ENCODE measurements at places on chromosomes 7 and 10.

GRCh38 chr7:139417478-139417877 is 57.8 kb downstream of the LUC7L2 start:
- DNase-seq: no peak

DNA sequence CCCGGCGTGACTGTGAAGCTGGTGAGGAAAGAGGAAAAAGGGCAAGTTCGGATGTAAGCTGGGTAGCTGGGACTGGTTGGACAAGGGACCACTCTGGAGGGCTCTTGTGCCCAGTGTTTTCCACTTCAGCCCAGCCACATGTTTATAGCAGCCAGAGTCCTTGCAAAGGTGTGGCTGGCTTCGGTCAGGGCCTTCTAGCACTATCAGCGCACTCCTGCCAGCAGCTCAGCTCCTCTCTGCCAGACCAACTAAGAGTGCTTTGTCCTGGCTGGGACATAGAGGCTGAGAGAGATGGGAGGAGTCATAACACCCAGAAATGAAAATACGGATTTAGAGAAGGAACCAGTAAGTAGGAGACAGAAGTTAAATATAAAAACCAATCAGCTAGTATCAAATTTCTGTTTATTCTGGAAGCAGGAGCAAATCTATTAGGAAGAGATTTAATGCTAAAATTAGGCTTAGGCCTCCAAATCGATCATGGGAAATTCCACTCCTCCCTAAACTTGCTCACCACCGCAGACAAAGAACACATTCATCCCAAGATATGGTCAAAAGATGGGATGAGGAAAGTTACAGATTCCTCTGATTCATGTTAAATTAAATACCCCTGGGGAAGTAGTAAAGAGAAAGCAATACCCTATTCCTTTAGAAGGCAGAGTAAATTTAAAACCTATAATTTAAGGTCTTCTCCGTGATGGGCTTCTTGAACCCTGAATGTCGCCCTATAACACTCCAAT is 135.0 kb downstream of the RALA start:
- DNase-seq: no peak

DNA sequence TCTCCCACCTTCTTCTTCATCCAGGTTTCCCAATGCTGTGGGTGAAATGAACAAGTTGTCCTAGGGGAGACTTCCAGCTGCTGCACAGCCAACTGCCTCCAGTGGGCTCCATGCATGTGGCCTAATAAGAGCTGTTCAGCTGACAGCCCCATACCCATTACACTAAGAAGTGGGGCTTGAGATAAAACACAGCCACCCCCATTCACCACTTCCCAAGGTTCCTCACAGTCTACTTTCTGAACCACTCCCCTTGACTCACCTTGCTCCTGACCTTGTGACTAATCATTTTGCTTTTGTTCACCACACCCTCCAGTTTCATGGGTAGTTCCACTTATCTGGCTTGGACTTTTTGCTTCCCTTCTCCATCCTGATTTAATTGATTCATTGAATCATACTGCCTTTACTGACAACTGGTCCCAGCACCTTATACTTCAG is 119.3 kb downstream of the CABCOCO1 start:
- no peak for DNase-seq

DNA sequence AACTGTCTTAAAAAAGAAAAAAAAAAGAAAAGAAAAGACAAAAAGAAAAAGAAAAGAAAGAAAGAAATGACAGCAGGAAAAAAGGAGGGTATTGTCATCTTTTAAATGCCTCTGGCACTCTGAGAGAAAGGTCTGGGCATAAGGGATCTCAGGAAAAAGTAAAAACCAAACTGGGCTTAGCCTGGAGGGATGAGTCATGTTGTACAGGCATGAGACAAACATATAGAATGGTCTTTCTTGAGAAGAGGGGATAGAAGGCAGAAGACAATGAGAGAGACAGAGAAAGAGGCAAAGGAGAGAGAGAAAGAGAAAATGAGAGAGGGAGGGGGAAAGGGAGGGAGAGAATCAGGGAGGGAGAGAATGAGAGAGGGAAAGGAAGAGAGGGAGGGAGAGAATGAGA is 32.3 kb upstream of the KCNMA1 start:
- no peak for DNase-seq

GRCh38 chr7:157689269-157690057 is 352.7 kb downstream of the DNAJB6 start:
- DNase-seq: no peak

GRCh38 chr10:74488907-74489306 is 337.5 kb upstream of the KAT6B start:
- DNase-seq: no peak

DNA sequence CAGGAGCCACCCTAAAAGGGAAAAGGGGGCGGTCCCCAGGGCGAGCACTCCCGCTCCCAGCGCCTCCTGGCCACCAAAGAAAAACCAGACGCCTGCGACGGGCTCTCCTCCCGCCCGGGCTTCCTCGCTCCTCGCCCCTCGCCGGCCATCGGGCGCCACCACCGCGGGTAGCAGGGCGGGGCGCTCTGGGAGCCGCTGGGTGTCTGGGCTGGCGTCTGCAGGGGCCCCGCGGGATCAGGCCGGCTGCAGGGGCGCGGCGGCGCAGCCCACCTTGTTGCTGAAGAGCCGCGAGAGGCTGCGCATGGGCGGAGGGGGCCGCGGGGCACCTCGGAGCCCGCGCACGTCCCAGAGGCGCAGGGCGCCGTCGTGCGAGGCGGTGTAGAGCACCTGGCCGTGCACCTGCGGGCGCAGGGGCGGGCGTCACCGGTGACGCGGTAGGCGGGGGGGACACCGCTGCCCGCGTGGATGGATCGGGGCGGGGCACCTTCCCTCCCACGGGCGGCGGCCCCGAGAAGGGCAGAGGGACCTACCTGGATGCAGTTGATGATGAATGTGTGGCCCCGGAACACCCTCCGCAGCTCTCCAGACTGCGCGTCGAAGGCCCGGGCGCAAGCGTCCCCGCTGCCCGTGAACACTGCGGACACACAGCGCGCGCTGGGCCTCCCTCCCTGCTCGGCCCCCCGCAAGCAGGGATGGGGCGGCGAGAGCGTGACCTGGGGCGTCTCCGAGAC is 28.3 kb downstream of the WDR86 start:
- DNase-seq: no peak

DNA sequence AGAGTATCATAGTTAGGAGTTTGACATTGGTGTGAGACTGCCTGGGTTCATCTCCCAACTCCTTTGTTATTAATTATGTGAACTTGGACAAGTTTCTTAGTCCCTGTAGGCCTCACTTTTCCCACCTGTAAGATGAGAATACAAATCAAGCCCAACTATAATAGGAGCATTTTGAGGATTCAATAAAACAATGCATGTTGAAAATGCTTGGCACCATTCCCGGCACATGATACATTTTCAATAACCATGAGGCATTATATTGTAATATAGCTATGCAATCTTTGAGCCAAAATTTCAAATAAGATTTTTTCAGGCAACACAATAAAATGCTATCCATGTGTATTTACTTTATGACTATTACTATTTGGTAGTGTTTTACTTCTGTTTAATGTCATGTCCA is 229.0 kb upstream of the SP4 start:
- no peak for DNase-seq

DNA sequence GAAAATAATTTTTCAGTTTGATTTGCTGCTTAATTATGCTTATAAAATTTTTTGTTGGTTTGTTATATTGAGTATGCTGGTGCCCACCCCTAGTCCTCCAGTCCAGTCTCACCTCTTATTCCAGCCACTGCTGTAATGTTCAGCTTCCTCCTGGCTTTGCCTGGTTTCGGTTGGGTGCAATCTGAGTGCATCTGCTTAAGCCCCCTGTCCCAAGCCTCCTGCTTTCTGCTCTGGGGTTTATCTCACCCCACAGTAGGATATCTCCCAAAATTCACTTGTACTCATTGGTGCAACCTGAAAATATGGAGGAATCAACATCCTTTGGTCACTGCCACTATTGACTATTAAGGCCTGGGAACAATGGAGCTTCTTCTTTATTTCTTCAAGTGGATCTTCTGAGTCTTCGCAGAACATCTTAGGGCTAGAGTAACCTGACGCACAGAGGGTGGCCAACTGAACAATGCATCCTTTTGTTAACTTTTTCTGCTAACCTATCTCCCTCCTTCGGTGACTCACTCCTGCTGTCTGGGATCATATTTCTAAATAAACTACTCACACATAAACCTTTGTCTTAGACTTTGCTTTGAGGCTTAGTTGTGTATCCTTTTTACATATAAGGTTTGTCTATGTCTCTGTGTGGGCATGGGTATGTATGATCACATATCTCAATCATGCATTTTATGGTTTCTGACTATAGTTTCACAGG is 19.1 kb upstream of the SOSTDC1 start:
- no peak for DNase-seq

DNA sequence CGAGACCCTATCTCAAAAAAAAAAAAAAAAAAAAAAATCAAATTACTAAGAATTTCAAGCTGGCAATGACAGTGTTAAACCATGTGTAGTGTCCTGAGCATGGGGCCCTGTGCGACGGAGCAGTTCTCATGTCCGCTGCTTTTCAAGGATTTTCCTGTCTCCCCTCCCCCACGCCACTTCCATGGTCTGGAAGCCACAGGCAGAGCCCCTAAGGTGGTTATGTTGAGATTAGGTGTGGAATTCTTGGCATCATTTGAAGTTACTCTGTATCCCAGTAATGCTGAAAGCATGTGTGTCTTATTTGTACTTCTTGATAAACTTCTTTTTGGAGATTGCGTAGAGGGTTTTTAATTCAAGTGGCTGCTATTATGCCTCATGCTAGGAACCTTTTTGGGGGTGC is 65.2 kb downstream of the PFKFB3 start:
- no peak for DNase-seq

DNA sequence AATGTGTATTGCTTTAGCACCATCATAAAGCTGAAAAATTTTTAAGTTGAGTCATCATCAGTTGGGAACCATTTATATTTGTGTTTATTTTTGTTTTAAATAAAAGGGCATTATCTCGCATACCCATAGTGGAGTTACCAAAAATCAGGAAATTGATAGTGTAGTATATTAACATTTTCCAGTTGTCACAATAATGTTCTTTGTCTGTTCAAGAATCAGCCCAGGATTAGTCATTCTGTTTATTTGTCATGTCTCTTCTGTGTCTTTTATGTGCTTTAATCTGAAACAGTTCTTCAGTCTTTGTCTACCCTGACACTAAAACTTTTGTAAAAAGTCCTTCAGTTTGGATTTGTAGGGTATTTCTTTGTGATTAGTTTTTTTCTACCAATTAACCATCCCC is 827.8 kb upstream of the ZWINT start:
- DNase-seq: no peak

DNA sequence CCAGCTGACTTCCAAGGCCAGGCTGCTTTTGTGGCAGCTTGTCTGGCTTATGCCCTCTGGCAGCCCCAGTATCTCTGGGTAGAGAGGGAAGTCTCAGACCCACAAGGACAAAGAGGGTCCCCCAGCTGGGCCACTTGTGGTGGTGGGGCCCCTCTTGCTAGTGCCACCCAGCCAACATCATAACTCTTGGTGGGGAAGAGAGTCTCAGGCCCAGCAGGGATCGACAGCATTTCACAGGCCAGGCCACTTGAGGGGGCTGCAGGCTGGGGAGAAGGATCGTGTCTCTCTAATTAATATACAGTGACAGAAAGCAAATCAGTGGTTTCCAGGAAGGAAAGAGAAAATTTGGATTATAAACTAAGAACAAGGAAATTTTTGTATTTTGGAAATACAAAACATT is 76.0 kb downstream of the TYW1B start:
- DNase-seq: peak; percentile 65

DNA sequence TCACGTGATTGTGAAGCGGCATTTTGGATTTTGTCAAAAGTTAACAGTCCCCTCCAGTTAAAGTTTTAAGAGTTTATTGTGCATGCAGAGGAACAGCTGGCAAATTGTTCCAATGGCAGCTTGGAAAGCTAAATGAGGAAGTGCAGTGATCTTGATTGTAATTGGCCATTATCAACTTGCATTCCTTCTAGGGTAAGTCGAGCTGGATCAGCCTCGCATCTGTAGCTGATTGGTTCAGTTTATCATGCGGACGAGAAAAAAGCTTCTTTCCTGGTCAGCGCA is 566 bp downstream of the ZNF789 start:
- DNase-seq: peak; percentile 84

DNA sequence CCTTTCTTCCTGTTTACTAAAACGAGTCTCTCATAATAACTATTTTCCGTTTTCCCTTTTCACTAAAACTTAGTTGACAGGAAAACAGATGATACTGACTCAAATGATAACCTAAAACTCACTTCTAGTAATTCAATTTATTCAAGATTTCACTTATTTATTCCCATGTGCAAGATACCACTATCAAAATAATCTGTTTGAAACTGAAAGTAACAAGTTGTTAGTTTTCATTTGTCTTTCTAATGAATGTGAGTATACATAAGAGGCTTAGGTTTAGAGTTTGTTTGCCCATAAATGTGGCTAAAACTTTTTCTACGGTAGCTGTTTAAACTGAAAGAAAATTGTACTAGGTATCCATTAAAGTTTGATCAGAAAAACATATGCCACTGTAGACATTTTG is 314.9 kb upstream of the STEAP1 start:
- no peak for DNase-seq

DNA sequence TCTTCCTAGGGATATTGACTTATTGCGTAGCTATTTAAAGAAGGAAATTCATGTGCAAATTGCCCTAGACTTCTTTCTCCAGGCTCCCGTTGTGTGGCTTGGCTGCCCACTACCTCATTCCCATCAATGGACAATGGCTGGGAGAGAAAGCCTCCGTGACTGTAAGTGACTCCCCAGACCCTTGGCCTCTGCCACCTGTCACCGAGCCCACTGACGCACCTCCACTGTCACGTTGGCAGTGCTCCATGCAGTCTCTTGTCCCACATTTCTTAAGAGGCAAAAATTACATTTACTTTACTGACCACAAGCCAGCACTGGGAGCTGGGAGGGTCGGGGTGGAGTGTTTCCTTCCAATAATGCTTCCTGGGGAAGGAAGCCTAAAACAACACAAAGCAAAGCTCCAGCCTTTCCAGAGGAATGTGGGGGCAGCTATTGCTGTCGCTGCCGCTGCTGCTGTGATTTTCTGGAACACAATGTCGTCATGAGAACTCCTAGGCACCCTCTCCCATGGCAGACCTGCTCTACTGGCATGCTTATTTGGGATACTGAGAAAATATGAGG is 89.7 kb upstream of the STEAP1B start:
- no peak for DNase-seq

DNA sequence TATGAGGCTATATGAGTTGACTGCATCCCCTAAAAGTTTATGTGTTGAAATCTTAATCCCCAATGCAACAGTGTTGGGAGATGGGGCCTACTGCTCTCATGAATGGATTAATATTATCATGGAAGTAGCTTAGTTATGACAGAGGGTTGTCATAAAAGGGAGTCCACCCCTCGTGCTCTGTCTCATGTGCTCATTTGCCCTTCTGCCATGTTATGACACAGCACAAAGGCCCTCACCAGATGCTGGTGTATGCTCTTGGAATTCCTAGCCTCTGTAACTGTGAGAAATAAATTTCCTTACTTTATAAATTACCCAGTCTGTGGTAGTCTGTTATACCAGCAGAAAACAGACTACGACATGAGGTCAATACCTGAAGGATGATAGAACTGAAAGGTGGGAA is 17.6 kb upstream of the PANK1 start:
- DNase-seq: no peak

- no peak for DNase-seq
Observed at GRCh38 chr10:44862924-44863323, 48.2 kb upstream of the TMEM72 start.
